ENCODE measurements at places on chromosomes 7 and 10.

- DNase-seq = peak; percentile 39
These were observed 16.8 kb upstream of the DLG5 start for GRCh38 chr10:77943121-77943901.

GRCh38 chr7:155660758-155661093, 16.3 kb downstream of the RBM33 start:
- no peak for DNase-seq

- DNase-seq = no peak
These were observed 383.8 kb upstream of the ZMIZ1 start for GRCh38 chr10:78684947-78685346.

- no peak for DNase-seq
These were observed 56.2 kb downstream of the HK1 start for GRCh38 chr10:69334302-69335062.

DNA sequence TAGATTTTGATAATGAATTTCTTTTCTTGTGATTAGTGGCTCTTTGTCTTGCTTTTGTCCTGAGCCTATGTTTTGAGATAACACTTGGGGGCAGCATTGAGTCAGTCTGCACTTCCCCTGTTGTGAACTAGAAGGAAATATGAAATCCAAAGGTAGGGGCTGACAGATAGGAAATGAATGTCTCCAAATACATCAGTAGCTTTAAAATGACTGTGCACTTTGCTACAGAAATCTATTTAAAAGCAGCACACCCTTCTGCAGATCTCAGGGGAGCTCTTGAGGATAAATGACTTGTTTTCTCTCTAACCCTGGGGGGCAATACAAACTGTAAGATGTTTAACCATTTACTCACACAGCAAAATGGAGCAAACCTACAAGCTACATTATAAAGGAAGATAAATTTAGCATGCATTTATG, 176.0 kb upstream of the MYO3A start:
- DNase-seq = no peak

- DNase-seq = no peak
These were observed 1073.6 kb downstream of the SORCS3 start for GRCh38 chr10:105714728-105715127.

- no peak for DNase-seq
These were observed 82.6 kb downstream of the JMJD1C start for GRCh38 chr10:63383141-63383540.

DNA sequence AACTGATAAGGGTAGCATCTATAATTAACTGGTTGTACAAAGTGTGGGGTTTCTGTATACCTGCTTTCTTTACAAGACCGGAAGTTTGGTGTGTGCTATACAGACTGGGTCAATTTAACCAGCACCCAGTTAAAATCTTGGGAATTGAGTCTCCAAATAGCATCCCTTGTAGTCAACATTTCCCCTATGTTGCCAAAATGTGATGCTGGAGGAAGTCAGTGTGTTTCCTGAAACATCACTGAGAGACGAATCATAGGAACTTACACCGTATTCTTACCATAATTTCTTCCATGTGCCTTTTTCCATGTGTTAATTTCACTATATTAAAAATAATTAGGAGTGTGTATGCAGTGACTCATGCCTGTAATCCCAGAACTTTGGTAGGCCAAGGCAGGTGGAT, 1.7 kb downstream of the AKR1C4 start:
- DNase-seq = no peak

DNA sequence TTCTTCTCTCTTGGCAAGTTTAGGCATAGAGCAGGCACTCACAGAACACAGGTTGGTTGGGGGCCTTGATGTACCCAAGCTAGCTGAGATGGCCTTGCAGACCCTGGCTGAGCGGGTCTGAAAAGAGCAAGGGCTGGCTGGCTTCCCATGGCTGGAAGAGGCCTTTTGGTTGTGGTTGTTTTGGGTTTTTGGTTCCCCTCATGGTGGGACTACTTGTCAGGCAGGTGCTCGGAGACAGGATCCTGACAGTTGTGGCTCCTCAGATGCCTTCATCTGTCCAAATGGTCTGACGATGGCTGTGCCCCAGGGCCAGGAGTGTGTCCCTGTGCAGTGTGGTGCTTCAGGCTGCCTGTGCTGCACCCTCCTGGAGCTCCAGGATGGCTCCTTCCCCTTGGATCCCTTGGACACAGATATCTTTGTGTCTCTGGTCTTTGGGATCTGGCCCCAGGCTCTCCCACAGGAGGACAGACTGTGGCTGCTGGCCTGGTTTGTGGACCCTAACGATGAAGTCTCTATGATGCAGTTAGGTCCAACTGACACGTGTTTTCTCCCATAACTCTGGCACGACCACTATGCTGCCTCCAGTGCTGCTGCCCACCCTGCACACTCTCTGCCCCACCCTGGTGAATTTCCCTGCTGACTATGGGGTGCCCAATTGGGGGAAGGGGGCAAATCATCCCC, 321.5 kb upstream of the ZNF32 start:
- DNase-seq = no peak

GRCh38 chr10:75407713-75408508, 6.3 kb upstream of the ZNF503 start:
- DNase-seq = no peak

- no peak for DNase-seq
These were observed 322.9 kb upstream of the NRP1 start for GRCh38 chr10:33657154-33657908.

GRCh38 chr7:131293018-131293417, 34.7 kb upstream of the MKLN1 start:
- no peak for DNase-seq

- no peak for DNase-seq
These were observed 6.5 kb downstream of the DOCK4 start for GRCh38 chr7:112199672-112200071.

DNA sequence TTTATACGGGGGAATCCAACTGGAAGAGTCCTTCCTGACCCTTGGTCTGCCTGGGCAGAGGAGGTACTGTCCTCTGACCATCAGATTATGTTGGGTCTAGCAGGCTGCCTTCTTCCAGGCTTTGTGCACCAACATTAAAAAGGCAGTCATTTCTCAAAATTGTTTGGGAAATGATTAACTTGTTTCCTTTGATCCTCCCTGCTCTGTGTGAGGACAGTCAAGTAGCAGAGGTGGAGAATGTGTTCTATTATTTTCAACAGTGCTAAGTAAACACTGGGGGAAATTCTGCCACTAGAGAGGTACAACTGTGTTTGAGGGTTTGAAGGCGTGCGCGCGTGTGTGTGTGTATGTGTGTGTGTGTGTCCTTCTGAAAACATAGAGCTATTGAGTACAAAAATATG, 20.6 kb downstream of the ACSL5 start:
- DNase-seq = no peak

DNA sequence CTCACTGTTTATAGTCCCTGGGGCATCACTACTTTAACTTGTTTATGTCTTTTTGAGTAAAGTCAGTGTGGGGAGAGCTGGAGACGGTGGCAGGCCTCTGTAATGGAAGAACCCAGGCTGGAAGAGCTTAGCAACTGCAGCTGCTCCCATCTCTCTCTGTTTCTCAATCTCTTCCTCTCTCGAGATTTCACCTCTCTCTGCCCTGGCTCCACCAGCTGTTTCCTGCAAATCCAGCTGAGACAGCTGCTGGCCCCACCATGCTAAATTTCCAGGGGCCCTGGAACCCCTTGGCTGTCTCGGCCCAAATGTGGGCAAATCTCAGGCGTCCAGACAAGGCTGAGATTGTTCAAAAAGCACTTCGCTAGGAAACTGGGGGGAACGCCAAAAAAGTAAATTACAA, 25.8 kb upstream of the SLF2 start:
- peak; percentile 86 for DNase-seq

DNA sequence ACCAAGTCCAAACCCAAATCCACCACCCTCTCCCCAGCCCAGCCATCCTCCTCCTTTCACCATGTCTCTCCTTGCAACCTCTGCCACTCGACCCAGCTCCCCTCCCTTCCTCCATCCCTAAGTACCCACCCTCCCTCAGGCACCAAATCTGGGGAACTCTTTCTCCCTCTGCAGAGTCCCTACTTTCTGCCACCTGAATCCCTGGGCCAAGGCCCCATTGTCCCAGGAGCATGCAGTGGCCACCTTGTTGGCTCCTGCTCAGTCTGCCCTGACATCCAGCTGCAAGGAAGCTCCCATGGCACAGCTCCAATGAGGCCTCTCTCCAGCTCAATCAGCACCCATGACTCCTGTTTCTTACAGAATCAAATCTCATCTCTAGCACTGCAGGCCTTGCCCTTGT, 5.5 kb upstream of the UNC5B start:
- no peak for DNase-seq

GRCh38 chr10:128901236-128901635, 565.8 kb upstream of the MGMT start:
- no peak for DNase-seq

GRCh38 chr10:124002391-124003069, 90.9 kb downstream of the CHST15 start:
- peak; percentile 20 for DNase-seq

- no peak for DNase-seq
These were observed 101.8 kb downstream of the EGFR start for GRCh38 chr7:55120501-55121198.

DNA sequence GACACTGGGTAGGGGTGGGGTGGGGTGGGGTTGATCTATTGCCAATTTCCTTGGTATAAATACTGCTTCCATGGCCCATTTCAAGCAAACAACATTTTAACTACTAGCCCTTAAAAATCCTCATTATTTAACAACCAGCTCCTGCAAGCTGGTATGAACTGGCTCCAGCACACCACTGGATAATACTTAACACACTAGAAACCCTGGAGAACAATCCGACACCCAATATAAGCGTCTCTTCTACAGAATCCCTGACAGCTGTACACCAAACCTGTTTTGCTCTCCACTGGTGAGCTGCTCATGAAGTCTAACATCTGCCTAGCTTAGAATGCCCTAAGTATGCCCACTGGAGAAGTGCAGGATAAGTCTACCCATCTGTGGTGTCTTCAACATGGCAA, 116.8 kb downstream of the HIPK2 start:
- no peak for DNase-seq

GRCh38 chr7:67625257-67625737, 628.7 kb downstream of the TYW1 start:
- peak; percentile 82 for DNase-seq

DNA sequence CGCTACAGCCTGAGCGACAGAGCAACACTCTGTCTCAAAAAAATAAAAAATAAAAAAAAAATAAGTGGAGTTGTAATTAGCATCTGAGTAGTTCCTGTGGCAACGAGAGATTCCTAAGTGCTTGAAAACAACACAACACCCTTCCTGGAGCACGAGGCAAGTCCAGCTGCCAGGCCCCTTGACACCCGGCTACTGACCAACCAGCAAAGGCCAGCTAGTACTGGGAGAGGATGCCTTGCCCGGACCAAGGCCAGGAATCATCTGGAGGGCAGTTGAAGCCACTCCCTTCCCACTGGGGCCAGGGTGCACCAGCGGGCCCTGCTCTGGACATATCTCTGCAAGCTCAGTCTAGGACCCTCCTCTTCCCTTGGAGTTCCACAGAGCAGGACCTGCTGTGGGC, 536 bp downstream of the C10orf105 start:
- no peak for DNase-seq

GRCh38 chr10:114470361-114470760, 66.1 kb upstream of the AFAP1L2 start:
- DNase-seq = no peak

GRCh38 chr7:123660514-123661354, 5.1 kb downstream of the LMOD2 start:
- DNase-seq = no peak

DNA sequence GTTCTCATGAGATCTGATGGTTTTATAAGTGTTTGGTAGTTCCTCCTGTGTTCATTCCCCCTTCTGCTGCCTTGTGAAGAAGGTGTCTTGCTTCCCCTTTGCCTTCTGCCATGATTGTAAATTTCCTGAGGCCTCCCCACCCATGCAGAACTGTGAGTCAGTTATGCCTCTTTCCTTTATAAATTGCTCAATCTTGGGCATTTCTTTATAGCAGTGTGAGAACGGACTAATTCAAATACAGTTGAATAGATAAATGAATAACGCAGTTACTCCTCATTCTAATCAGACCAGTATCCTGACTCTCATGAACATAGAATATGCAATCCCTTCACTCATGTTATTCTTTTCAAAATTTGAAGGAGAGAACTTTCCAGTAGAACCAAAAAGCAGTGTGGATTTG, 375.0 kb upstream of the FZD8 start:
- DNase-seq = no peak

DNA sequence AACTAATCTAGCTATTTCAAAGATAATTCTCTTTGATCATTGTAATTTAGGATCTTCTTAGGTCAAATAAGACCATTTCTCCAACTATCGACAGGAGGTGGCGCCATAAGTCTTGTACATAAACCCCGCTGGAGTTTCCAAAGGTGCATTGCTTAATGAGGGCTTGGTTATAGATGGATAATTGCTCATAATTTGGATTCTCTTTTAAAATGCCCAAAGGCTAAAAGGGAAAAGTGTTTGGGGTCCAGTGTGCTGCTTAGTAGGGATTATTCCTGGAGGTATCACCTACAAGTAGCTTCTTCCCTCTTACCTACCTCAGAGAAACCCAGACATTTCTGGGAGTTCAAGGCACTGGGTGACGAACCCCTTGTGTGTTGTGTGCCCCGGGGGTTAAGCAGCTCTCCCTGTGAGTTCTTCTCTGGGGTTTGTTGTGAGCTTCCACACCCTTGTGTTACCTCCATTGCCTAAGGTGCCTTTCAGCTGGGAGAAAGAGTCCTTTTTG, 75.2 kb downstream of the PAXIP1 start:
- peak; percentile 67 for DNase-seq

GRCh38 chr7:31125171-31125570, 73.1 kb downstream of the ADCYAP1R1 start:
- no peak for DNase-seq

DNA sequence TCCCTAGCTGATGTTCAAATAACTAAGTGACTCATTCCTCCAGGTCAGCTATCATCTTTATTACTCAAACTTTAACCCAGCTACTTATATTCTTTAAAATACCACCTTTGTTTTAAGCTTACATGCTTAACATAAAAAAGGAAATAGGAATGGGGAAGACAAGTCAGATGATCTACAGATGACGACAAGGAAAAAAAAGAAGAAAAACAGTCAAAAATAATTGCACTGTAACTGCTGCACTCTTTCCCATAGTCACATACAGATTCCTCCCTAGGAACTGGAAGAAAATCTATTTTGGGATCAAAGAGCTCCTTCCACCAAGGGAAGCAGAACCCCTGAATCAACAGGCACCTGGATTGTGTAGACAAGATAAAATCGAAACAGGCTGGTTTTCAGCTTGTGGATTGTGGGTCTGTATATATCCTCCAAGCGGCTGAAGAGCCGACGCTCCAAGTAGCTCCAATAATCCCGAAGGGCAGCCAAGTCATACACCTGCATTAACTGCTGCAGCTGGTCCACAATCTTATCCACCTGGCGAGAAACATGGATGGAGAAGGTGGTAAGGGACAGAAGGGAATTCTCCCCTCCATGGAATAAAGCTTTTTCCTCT, 2.0 kb downstream of the WDR91 start:
- DNase-seq = no peak

GRCh38 chr10:81116201-81116600, 578.5 kb downstream of the SH2D4B start:
- DNase-seq = no peak

- no peak for DNase-seq
These were observed 520.8 kb downstream of the DNAJB6 start for GRCh38 chr7:157857578-157858075.

Data from left hindlimb (tissue), 1 donor.